ENCODE measurements at places on chromosomes 7 and 10.

DNA sequence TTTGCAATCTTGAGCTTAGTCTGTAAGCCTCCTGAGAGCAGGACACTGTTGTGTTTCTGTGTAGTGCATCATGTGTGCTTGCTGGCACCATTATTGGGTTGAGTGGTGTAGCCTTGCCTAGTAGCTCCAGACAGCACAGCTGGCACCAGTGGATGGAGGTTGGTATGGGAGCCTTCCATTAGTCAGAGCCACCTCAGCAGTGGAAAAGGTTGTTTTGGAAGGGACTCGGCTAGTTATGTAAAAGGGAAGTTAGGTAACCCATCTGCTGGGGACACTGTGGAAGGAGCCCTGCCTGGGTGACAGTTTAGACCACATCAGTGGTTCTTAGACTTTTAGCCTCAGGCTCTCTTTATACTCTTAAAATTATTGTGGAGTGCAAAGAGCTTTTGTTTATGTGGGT lies 16.3 kb downstream of the MINDY4 start:
- no peak for DNase-seq

GRCh38 chr7:149355390-149356048 lies 93.5 kb downstream of the ZNF783 start:
- no peak for DNase-seq

DNA sequence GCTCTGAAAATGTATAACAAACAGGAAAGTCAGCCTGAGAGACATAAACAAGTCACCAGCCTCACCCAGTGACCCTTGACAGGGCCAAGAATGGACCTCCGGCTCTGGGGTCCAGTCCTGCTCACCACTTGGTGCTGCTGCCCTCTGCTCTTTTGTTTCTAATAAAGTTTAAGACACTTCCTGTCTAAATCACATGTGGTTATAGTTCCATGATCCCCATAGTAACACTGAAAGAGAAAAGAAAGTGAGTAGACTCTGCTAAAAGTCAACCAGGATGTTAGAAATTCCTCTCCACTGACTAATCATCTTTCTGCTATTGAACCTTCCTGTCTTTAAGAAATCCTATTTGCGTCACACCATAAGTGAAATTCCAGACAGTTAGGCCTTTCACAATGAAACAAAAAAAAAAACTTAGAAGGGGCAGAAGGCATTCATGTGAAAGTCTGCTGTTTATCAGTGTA lies 179.2 kb upstream of the BET1 start:
- DNase-seq: peak; percentile 70

GRCh38 chr10:104028823-104029520 lies 56.7 kb downstream of the COL17A1 start:
- no peak for DNase-seq

GRCh38 chr10:13634207-13634606 lies 47.4 kb downstream of the PRPF18 start:
- DNase-seq: no peak

DNA sequence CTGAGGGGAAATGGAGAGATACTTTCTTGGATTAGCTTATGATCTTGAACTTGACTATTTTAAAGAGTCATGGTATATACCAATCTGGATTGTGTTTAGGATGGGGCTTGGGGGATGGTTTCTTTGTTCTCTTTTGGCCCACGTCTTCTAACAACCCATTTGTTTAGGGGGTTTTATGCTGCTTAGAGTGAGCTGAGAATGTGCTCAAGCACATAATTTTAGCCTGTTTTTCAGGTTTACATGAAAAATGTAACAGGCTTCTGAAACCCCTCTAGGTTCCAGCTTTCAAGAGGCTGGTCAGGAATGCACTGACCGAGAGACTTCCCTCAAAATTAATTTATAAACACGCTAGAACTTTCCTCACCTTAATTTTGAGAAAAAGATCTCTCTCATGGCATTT lies 94.3 kb downstream of the AUTS2 start:
- DNase-seq: no peak

DNA sequence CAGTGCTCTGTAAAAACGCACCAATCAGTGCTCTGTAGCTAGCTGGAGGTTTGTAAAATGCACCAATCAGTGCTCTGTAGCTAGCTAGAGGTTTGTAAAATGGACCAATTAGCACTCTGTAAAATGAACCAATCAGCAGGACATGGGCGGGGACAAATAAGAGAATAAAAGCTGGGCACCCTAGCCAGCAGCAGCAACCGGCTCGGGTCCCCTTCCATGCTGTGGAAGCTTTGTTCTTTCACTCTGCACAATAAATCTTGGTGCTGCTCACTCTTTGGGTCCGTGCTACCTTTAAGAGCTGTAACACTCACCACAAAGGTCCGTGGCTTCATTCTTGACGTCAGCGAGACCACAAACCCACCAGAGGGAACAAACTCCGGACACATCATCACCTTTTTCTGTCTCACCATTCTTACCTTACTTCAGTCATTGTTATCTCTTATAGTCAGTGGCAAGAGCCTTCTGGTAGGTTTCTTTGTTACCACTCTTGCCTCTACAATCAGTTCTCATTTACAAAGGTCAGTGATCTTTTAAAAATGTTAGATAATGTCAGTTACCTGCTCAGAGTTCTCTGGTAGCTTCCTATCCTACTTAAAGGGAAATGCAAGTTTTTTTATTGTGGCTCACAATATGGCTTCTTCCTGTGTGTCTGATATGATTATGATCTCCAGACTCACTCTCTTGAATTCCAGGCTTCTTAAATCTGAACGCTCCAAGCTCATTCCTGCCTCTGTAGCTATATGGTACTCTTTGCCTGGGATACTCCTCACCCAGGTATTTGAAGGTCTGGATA lies 4.5 kb downstream of the STAM start:
- DNase-seq: no peak

DNA sequence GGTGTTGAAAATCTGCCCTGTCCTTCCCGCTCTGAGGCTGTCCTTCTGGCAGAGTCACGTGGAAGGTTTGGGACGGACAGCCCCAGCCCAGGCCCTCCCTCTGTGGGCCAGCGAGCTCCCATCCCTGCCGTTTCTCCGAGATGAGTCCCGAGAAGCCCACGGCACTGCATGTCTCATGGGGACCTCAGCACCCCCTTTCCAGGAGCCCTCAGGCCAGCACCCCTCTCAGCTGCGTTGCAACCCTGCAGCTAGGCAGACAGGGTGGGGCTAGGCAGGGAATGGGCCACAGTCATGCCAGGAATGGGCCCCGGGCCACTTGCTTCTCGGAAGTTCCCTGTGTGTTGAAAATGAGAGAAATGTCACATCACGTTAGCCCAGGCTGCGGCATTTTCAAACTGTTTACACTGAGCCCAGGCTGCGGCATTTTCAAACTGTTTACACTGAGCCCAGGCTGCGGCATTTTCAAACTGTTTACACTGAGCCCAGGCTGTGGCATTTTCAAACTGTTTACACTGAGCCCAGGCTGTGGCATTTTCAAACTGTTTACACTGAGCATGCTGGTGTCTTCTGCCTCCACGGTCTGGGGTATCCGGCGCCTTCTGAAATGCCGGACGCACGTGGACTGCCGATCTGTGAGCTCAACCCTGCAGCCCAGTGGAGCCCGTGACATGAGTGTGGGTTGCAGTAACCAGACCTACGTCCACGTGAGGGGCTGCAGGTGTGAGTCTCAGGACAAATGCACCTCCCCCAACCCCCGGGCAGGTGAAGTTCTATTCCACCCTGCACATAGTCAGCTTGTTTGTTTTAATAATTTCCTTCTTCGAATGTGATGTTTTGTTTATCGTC lies 42.6 kb downstream of the FAM20C start:
- DNase-seq: peak; percentile 82

- no peak for DNase-seq
Observed at GRCh38 chr7:27165089-27165995, at the start of gene HOXA9. Gene HOXA9, minus strand, starts transcription at chr7:27165537. Its CDS starts 80 bp downstream, at chr7:27165457.

GRCh38 chr10:125153703-125154490 lies 6.5 kb downstream of the CTBP2 start:
- DNase-seq: no peak

DNA sequence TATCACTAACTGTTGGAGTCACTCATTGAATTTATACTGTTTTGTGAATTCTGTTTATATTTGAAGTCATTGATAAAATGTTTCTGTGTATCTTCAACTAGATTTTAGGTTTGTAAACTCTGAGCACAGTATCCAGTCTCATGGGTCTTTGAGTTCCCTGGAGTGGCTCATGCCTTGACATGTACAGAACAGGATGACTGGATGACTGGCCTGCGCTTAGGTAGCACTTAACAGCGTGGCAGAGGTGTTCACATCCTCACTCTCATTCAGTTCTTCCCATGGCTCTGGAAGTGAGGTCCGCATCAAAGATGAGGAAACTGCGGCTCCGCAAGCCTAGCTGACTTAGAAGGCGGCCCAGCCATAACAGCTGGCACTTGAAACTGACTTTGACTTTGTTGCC lies 576.9 kb downstream of the SUGCT start:
- no peak for DNase-seq

DNA sequence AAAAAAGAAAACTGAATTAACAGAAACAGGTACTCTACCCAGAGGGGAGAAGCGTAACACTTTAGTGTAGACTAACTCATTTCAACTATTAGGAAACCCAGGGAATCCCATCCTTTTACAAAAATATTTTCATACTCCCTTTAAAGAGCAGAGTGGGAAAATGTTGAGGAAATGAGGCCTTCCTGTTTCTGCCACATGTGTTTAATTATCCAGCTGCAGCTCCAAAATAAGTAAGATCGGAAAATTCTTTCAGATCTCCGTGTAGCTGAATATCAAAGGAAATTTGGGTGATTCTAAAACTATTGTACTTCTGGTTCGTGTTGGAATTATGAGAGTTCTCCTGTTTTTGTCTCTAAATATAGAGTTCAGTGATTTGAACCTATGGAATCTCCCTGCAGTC lies 58.0 kb upstream of the CAV2 start:
- DNase-seq: no peak

DNA sequence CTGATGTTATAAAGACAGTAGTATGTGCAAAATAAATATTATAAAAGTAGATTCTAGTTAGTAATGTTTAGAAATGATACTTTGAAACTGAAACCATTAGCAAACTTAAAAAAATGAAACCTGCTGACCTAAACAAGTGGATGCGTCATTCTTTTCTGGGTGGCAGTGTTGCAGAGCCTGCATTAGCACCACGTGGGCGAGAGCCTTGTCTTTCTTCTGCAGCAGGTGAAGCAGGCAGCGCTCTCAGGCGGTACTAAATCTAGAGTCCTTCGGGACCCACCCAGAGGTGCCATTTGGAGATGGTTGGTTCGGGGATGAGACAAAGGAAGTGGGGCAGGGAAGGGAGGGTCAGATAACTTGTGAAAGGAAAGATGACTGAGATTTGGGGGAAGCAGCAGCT lies 759.1 kb upstream of the IGFBP3 start:
- DNase-seq: no peak

GRCh38 chr10:20485554-20485953 lies 411.6 kb downstream of the NEBL start:
- DNase-seq: no peak

DNA sequence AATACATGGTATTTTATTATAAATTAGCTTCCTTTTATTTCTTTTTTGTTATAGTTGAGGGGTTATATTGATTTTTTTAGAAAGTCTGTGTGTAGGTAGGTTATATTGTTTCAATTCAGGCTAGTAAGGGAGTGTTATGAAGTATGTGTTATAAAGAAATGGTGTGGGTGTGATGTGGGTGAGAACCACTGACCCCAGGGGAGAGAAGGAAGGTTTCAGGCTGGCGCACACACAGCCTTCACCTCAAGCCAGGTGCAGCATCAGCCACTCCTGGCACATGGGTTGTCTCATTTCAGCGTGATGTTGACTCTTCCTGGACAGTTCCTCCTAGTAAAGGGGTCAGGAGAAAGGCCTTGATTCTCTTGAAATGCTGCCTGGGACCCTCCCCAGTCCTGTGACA lies 291.3 kb downstream of the POU6F2 start:
- no peak for DNase-seq

DNA sequence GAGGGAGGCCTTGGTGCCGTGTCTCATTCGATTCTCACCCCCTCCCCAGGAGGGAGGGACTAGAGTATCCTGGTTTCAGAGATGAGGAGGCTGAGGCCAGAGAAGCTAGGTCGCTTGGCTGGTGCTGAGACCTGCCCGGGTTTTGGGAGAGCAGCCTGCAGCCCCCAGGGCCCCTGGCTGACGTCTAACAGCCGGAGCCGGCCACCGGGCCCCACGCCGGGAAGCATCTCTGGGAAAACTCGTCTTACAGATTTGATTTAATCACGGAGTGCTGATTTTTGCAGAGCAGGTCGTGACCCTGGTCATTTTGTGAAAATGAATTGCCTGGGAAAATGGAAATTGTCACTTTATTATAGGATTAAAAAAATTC lies 97.5 kb downstream of the MICALL2 start:
- no peak for DNase-seq

DNA sequence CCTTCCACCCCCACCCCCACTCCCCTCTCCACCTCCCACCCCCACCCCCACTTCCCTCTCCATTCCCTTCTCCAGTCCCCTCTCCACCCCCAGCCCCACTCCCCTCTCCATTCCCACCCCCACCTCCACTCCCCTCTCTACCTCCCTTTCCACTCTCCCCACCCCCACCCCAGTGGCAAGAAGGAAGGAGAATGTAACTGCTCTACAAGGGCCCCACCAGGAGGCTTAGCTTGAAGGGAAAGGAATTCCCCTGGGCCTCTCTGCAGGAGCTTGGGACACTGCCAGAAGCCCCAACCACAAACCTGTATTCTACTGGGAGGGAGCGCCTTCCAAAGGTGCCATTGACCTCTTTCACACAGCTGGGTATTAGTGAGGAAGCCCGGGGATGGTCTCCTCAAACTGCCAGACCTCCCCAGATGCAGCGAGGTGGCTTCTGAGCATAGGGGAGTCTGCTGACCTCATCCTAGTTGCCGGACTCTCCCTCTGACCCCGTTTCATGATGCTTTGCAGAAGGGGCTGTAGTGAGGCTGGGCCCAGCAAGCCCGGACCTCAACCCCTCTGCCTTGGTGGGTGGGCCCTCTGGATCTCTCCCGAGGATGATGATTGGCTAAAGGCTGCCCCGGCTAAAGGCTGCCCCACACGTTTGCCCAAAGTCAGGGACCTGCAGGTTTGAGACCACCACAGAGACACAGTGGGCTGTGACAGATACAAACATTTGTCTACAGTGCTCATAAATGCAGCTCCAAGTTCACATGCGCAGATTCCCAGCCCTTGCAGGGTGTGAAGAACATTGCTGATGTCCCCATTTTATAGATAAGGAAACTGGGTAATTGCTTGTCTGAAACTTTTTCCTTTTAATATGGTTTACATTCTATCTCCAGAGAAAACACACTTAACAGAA lies 2.9 kb downstream of the DEPP1 start:
- DNase-seq: no peak

- no peak for DNase-seq
Observed at GRCh38 chr10:16927546-16927945, 110.3 kb upstream of the RSU1 start.

GRCh38 chr10:88660598-88660884 lies 3.7 kb upstream of the LIPF start:
- DNase-seq: no peak

DNA sequence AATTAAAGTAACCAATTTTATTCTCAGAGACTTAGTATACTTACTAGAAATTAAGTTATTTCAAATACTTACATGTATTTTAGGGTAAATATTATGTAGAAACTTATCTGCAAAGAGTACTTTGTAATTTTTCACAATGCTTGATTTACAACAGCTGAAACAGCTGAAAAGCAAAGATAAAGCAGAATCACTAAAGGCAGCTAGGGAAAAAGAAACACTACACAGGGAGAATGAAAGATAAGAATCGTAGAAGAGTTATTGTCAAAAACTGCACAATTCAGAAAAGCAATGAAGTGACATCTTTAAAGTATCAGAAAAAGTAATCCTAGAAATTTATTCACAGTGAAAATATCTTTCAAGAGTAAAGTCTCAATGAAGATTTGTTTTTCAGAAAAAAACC lies 69.7 kb upstream of the ZNF804B start:
- no peak for DNase-seq
